ENCODE measurements at places on chromosomes 6 and 20.

GRCh38 chr6:136510782-136511181 lies 39.4 kb downstream of the MAP7 start:
- no peak for DNase-seq

- no peak for DNase-seq
These were observed 150.8 kb upstream of the TAB2 start for GRCh38 chr6:149166747-149167146.

GRCh38 chr20:5078399-5078958 lies 41.3 kb downstream of the PCNA start:
- no peak for DNase-seq

- DNase-seq, result no peak
These were observed 13.6 kb downstream of the POU3F2 start for GRCh38 chr6:98847779-98848538.

GRCh38 chr6:168452685-168453377 lies 11.8 kb downstream of the SMOC2 start:
- no peak for DNase-seq

- DNase-seq, result no peak
These were observed 294.7 kb downstream of the KHDC1L start for GRCh38 chr6:72930556-72931132.

- peak; percentile 76 for DNase-seq
These were observed at the start of gene EPHA7 for GRCh38 chr6:93419304-93420162. Gene EPHA7 (minus strand): TSS chr6:93419559. CDS start chr6:93419341, 218 bp downstream.

- no peak for DNase-seq
These were observed 61.7 kb upstream of the EMILIN3 start for GRCh38 chr20:41428285-41428684.

DNA sequence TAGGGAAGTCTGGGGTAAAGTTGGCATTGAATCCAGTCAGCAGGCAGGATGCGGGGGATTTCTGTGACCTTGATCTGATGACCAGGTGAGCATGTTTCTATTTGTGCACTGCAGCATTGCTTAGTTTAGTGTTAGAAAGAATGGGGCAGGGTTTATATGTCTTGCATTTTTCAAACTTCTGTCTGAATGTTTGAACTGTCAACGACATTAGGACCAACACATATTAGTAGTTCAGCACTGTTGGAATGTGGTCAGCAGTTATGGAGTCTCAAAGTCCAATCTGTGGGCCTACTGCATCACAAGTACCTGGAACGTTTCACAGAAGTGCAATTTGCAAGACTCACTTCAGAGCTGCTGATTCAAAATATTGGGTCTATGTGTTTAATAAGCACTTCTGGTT lies 276.6 kb upstream of the BMP2 start:
- no peak for DNase-seq

GRCh38 chr20:51037532-51038115 lies 14.7 kb upstream of the KCNG1 start:
- DNase-seq, result no peak

DNA sequence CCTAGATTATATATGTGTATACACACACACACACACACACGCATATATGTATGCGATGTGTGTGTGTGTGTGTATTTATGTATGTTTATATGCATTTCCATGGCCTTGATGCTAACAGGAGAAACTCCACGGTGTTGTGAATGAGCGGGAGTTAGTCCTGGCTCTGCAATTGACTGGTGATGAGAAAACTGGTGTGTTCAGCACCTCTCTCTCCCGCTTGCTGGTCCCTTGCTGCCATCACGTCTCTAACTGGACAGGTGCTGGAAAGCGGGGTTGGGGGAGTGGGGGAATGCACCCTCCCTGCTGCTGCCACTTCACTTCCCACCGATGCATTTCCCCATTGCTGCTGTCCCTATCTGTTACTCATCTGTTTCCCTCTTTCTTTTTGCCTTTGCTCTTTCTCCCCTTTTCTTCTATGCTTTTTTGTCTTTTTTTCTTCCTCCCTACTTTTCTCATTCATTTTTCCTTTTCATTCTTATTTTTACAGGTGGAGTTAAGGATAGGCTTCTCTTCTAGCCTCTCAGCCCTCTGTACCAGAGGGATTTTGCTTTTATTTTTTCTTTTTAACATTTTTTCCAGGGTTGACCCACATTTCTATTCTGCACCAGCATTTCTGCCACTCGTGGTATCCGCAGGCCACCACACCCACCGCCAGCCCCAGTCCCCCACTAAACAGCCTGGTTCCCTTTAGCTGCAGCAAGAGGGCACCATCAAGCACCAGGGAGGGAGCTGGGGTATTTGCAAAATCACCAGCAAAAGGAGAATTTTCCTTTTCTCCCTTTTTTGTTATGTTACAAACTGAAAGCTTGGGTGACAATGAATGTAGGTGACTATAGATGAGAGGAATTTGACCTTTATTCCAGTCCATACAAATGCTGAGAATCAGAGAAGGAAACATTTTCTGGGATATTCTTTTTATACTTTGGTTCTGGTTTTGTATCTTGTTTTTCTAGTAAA lies 115.6 kb downstream of the TCP11 start:
- DNase-seq, result no peak

DNA sequence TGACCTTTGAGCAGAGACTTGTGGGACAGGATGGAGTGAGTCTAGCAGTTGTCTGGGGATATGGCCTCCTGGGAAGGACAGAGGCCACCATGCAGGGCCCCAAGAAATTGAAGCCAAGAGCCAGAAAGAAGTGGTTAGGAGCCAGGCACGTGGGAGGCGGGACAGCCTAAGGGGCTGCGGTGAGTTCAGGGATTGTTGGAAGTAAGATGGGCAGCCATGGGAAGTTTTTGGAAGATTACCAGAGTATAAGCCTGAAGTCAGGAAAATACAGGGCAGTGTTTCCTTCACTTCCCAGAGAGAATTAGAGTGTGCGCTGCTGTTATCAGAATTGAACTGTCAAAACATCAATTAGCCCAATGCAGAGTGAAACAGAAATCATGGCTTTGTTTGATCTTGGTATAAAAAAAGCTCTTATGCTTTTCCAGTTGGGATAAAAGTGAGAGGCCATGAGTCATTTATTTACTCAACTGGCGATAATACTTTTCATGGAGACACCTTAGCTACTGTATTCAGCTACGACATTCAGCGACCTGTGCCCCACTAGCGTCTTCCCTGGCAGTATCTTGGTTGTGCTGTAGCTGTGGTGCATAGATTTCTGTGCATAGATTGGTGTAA lies 66.9 kb downstream of the PHACTR2 start:
- no peak for DNase-seq

- no peak for DNase-seq
These were observed 6.9 kb upstream of the RPS6KA2 start for GRCh38 chr6:166633732-166634535.

- no peak for DNase-seq
These were observed 23.7 kb upstream of the SLC22A7 start for GRCh38 chr6:43274127-43274915.

All from D721Med (cell line).